GM06990 (cell line): ENCODE measurements at places on chromosomes 12 and 14.

- DNase-seq = no peak
Measured at GRCh38 chr12:109582636-109583035, 9.0 kb downstream of the MVK start.

DNA sequence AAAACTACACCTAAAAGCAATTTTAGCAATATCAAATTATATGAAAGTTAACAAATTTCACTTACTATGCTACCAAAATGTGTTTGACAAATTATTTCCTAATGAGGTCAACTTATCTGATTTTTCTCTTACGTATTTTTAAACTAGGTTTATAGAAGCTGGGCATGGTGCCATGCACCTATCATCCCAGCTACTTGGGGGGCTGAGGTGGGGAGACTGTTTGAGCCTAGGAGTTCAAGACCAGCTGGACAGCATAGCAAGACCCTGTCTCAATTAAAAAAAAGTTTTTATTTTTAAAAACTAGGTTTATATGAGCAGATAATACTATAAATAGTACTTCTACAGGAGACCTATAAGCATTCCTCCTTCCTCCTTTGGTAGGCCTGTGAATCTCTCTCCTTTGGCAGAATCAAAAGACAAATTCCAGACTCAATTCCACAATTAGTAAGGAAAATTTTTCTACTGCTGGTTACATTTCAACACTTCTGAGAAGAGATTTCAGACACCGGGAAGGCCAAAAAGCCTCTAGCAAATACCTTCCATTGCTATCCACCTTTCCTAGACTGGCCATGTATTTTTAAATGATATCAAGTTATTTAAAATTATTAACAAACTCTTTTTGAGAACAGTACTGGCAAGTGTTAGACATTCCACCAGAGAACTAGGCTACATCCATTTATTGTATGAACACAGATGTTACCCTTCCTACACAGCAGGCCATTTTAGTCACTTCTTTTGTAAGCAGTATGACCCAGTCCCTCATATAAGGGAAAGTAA, 34.4 kb downstream of the CDK17 start:
- DNase-seq = no peak

GRCh38 chr12:1738446-1738845, 47.6 kb downstream of the ADIPOR2 start:
- DNase-seq = no peak

DNA sequence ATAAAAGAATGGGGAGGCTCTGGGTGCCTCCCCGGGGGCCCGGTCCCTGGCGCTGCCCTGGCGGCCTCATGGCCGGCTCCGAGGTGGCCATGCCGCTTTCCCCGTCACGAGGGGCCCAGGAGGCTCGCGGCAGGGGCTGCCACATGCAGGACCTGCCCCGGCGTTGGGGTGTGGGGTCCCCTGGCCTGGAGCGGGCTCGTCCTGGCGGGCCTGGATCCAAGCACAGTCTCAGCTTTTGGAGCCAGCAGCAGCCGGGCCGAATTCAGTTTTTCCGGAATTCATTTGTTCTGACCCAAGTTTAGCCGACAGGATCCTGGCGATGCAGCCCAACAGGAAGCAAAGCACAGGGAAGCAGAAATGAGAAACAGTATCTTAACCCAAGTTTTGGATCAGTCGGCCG, 26.4 kb upstream of the AEBP2 start:
- DNase-seq = no peak

- DNase-seq = no peak
Measured at GRCh38 chr14:104428860-104429259, 150.7 kb upstream of the C14orf180 start.

- no peak for DNase-seq
Measured at GRCh38 chr14:58048219-58048618, 103.8 kb downstream of the ARMH4 start.
